Activated CD4-positive, alpha-beta T cell treated with anti-CD3 and anti-CD28 coated beads, Interleukin-2, amount 50 U/mL, for 4 hours (primary cell): ENCODE measurements at places on chromosomes 16 and 17.
A peak's percentile ranks its signal among the peaks of the same experiment; 100 is the strongest.

DNA sequence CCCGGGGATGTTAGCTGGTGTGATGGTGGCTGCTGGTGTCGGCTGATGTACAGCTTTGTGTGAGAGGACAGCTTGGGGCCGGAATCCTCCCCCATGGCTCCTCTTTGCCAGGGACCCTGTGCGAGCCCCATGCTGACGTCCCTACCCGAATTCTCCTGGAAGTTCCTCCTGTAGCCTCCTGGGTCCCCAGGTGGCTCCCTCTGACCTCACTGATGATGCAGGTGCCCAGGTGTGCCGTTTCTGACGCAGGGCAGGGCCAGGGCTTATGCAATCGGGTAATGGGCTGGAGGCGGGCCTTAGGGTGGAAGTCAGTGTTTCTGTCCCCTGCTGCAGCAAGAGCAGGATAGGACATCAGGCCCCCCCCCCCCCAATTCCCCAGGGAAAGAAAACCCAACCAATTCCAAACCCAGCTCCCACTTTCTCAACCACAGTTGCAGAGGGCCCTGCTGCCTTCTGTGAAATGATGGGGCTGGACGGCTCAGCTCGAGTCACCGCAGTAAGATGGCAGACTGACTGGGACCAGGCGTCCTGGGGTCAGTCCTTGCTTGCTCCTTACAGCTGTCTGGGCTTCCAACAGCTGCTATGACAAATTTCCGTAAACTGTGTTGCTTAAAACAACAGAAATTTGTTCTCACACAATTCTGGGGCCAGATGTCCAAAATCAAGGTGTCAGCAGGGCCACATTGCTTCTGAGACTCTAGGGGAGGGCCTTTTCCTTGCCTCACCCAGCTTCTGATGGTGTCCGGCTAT, 139.0 kb upstream of the PLCG2 start:
- no peak for DNase-seq

DNA sequence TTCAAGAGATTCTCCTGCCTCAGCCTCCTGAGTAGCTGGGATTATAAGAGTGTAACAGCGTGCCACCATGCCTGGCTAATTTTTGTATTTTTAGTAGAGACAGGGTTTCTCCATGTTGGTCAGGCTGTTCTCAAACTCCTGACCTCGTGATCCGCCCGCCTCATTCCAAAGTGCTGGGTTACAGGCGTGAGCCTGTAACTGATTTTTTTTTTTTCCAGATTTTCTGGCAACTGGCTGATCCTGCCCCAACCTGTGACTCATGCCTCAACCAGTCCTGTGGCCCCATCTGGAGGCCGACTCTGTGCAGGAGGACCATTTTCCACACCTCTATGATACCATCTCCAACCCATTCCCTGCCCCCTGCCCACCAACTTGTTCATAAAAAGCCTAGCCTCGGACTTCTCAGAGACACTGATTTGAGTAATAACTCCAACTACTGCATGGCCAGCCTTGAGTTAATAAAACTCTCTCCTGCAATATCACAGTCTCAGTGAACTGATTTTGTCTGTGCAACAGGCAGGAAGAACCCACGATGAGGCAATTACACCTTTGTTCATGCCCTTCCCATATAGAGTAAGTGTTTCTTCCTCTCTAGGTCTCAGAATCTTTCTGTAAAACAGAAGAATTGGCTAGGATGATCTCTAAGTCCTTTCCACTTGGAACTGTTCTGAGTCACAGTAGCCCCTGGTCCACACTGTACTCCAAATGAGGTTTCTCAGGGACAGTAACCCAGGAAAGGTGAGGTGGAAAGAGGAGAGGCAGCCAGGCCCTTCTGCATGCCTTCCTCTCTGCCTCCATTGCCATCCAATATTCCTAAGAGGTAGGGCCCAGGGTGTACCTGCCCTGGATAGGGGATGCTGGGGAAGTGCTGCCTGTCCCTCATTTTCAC, 8.8 kb upstream of the CNOT1 start:
- no peak for DNase-seq

DNA sequence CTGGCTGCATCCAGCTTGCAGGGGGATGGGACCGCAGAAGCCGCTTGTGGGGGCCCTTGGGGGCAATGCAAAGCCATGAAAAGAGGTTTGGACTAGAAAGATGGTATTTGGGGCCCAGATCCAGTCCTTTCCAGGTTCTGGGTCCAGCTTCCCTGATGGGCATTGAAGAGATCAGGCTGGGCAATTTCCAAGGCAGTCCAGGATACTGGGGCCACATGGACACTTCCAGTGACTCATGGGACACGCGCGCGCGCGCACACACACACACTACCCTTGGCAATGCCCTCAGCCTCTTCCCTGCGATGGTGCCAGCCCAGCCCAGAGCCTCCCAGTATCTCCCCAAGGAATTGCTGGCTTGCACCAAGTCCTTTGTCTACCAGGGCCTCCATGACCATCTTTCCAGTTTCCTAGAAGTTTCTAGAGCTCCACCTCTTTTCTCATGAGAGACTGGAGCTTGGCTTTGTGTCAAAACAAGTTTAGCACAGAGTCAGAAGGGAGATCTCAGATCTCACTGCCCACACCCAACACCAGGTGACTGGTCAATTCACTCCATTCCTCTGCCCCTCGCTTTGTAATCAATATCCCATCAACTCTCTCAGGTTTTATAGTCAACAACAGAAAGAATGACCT, 44.3 kb downstream of the WNT3 start:
- no peak for DNase-seq

DNA sequence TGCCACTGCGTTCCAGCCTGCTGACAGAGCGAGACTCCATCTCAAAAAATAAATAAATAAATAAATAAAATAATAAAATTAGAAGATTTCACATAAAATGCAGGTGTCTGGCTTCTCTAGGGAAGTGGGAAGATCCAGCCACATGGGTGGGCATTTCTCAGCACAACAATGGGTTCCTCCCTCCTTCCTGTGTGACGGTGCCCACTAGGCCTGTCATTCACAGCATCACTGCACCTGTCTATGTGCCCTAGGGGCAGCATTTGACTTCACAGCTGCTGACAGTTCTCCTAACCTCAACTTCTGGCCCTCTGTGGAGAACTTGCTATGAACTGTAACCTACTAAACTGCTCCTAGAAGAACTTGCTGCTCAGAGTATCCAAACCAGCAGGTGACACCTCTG, 3.0 kb downstream of the ABHD15 start:
- no peak for DNase-seq

- peak; percentile 74 for DNase-seq
These were observed 4.4 kb downstream of the CD19 start for GRCh38 chr16:28935924-28936783.

DNA sequence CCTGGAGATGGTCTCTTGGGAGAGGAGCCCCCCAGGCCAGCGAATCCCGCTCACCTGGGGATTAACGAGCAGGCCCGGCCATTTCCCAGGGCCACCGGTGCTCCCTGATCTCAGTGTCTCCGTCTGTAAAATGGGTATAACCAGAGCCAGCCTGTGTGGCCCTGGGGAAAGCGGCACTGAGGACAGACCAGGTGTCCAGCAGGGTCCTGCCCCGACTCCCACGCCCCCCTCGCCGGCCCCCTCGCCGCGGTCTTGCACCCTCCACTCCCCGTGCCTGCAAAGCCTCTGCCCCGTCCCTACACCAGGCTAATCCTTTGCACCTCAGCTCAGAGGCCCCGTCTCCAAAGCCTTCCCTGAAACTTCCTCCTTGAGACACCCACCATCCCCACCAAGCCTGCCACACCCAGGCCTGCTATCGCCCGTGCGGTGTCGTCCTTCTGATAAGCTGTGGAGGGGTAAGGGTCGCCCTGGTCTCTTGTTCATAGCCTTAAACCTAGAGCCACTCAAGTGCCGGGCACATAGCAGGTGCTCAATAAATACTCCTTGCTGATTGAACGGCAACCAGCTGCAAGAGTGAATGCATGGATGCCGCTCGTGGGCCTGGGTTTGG, 259.1 kb downstream of the C16orf95 start:
- no peak for DNase-seq

GRCh38 chr17:78734793-78735641, 47.1 kb downstream of the CYTH1 start:
- DNase-seq: no peak

DNA sequence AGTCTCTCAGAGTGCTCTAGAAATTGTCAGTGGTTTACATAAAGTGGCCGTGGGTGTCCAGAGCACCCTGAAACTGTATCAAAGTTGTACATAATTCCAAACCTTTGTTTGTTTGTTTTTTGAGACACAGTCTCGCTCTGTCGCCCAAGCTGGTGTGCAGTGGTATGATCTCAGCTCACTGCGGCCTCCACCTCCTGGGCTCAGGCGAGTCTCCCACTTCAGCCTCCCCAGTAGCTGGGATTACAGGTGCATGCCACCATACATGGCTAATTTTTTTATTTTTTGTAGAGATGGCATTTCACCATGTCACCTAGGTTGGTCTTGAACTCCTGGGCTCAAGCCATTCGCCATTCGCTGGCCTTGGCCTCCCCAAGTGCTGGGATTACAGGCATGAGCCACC, 24.3 kb upstream of the ADGRG1 start:
- DNase-seq: no peak

GRCh38 chr16:89002851-89003830, 26.1 kb upstream of the CBFA2T3 start:
- DNase-seq: no peak

DNA sequence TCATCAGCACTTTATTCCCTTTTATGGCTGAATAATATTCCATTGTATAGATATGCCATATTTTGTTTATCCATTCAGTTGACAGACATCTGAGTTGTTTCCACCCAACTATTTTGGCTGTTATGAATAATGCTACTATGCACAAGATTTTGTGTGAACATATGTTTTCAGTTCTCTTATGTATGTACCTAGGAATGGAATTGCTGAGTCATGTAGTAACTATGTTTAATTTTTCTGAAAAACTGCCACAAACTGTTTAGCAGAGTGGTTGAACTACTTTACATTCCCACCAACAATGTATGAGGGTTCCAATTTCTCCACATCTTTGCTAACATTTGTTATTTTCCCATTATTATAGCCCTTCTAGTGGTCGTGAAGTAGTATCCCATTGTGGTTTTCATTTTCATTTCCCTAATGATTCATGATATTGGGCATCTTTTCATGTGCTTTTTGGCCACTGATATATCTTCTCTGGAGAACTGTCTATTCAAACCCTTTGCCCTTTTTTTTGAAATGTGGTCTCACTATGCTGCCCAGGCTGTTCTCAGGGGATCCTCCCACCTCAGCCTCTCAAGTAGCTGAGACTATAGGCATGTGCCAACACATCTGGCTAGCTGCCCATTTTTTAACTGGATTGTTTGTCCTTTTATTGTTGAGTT, 26.3 kb downstream of the SMURF2 start:
- no peak for DNase-seq

- no peak for DNase-seq
These were observed 27.4 kb downstream of the MYH11 start for GRCh38 chr16:15829460-15829859.

- DNase-seq: no peak
These were observed 2.8 kb upstream of the PPP1R27 start for GRCh38 chr17:81837641-81838040.

DNA sequence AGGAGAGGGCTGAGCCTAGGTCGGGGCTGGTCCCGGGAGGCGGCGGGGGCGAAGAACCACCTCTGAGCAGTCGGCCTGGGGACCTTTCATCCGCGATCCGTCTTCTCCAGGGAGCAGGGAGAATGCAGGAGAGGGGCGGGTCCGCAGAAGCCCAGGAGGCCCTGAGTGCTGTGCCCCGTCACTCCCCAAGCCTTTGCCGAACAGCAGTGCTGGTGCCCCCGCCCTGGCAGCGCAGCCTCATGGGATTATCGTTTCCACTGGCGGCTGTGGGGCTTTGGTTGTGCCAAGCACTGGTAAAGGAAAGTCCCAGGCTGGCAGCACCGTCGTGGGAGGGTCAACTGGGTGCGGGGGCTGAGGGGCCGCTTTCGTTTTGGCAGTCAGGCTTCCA, 631 bp downstream of the TBL3 start:
- no peak for DNase-seq

GRCh38 chr16:15879255-15879811, 9.1 kb downstream of the CEP20 start:
- no peak for DNase-seq

DNA sequence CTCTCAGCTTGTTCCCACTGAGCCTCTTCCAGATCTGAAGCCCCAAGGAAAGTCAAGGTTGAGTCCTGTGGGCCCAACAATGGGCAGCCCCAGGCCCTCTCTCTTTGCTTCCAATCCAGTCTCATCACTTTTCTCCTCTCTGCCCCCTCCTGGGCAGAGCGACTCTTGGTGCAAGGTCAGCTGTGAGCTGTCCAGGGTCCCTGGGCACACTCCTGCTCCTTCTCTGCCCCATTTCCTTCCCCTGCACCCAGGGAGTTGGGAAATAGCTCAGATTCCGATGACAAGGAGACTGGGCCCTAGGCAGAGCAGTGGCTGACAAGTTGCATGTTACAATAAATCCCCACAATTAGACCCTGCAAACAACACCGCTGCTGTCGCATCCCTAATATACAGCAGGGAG, 16.1 kb upstream of the CRHR1 start:
- no peak for DNase-seq

DNA sequence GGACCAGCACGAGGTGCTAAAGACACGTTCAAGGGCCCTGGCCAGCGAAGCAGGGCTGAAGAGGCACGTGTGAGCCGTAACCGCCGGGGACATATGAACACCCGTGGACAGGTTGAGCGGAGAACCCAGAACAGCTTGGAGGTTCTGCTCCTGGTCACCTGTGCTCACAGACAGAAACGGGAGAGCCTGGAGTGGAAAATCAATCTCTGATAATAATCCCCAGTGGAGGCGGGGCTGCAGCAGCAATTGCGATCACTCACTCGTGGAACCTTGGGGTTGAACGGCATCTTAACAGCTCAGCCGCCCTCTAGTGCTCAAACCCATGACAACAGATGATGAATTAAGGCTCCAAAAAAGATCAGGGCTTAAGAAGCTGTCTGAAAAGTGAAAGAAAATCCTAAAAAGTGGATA, 25.6 kb downstream of the WIPI1 start:
- DNase-seq: peak; percentile 53

DNA sequence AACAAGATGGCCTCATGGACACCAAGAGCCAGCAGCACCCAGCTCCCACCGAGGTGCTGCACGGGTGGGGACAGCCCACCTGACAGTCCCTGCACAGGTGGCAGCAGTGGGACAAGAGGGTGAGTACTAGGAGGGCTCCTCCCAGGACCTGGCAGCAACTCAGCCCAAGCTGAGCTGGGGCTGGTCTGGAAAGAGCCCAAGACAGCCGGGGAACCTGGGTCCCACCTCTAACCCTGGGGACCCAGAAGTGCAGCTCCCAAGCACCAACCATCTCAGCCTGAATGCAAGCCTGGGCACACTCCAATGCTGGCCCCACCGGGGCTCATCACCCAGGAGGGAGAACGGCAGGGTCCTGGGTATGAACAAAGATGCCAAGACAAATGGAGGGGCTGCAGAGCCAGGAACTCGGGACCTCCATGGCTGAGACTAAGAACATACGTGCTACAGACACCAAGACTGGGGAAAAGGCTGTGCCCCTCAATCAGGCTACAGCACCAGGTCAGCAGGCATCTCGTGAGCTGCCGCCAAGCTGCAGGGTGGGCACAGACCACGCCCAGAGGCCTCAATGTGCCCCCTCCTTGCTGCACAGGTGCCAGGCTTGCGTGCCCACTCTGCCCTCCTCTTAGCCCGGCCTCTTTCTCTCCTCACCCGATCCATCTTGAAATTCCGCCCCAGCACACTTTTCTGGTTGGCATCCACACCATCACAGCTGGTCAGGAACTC, 37.5 kb upstream of the GSG1L start:
- no peak for DNase-seq
